ENCODE measurements at places on chromosomes 7 and 10. TPM values are rescaled to one million over a fixed set of nuclear protein-coding genes. Genes with fewer than 3 reads are reported as not detected.

The TEX36 gene
- not detected for total RNA-seq

The GCK gene
- 2.5 TPM for total RNA-seq

The PFKP gene
- 231 TPM for total RNA-seq

The CYP3A4 gene
- not detected for total RNA-seq

The WEE2 gene
- not detected for total RNA-seq

The C10orf88 gene
- total RNA-seq = 10.1 TPM

The GIMAP1 gene
- total RNA-seq = 6.1 TPM

The GATA3 gene
- 8.8 TPM for total RNA-seq

The LBX1 gene
- total RNA-seq = not detected

The OR9A4 gene
- total RNA-seq = not detected

The GJD4 gene
- total RNA-seq = not detected

The HOXA9 gene
- total RNA-seq = not detected

The MEST gene
- total RNA-seq = 15.1 TPM

The CRPPA gene
- total RNA-seq = 1.7 TPM

The ZDHHC6 gene
- total RNA-seq = 46.0 TPM

The C10orf62 gene
- not detected for total RNA-seq

The NXPH1 gene
- total RNA-seq = not detected

The LIPM gene
- not detected for total RNA-seq

The SPOCK2 gene
- 142 TPM for total RNA-seq

The TMEM213 gene
- total RNA-seq = not detected

The ACHE gene
- total RNA-seq = not detected

The GPR85 gene
- 0.16 TPM for total RNA-seq

The DDX50 gene
- 79.1 TPM for total RNA-seq

The VPS37D gene
- 0.44 TPM for total RNA-seq

The FZD8 gene
- 0.21 TPM for total RNA-seq

The FAM107B gene
- total RNA-seq = 195 TPM

The CCDC3 gene
- total RNA-seq = 0.14 TPM

The ITPRID1 gene
- total RNA-seq = not detected

The GIMAP4 gene
- total RNA-seq = 72.0 TPM

The PDE6C gene
- not detected for total RNA-seq

The ASIC3 gene
- total RNA-seq = 2.7 TPM

The HOXA7 gene
- not detected for total RNA-seq

The OGDHL gene
- 1.1 TPM for total RNA-seq

The TAS2R41 gene
- not detected for total RNA-seq

The BICC1 gene
- not detected for total RNA-seq

The IL2RA gene
- 698 TPM for total RNA-seq

The LIPJ gene
- total RNA-seq = not detected

The HOXA13 gene
- not detected for total RNA-seq

The MRPS17 gene
- total RNA-seq = 40.2 TPM

The EXOSC1 gene
- total RNA-seq = 48.4 TPM

The TMEM270 gene
- total RNA-seq = not detected

The MCM10 gene
- total RNA-seq = 89.3 TPM

The AKR1C4 gene
- total RNA-seq = not detected

The LOXL4 gene
- total RNA-seq = not detected

The NUTM2A gene
- 0.66 TPM for total RNA-seq

The ODAD2 gene
- 0.56 TPM for total RNA-seq

The HOXA10 gene
- not detected for total RNA-seq

The IRF5 gene
- total RNA-seq = 4.0 TPM

The RBP3 gene
- not detected for total RNA-seq

The GPR158 gene
- not detected for total RNA-seq

The SPDYE8 gene
- not detected for total RNA-seq

The PWWP2B gene
- 3.1 TPM for total RNA-seq
